ENCODE measurements at places on chromosomes 1 and 21.

- no peaks in the 10 kb centered on the region for H3K27me3 ChIP-seq
- H3K27ac ChIP-seq = no peak overlapping the region
- H3K36me3 ChIP-seq = peaks cover 12% of the 10 kb centered on the region
- no peak overlapping the region for H3K4me3 ChIP-seq
- no peaks in the 10 kb centered on the region for H3K4me1 ChIP-seq
Observed at GRCh38 chr1:12244078-12244477, 14.2 kb downstream of the VPS13D start.

DNA sequence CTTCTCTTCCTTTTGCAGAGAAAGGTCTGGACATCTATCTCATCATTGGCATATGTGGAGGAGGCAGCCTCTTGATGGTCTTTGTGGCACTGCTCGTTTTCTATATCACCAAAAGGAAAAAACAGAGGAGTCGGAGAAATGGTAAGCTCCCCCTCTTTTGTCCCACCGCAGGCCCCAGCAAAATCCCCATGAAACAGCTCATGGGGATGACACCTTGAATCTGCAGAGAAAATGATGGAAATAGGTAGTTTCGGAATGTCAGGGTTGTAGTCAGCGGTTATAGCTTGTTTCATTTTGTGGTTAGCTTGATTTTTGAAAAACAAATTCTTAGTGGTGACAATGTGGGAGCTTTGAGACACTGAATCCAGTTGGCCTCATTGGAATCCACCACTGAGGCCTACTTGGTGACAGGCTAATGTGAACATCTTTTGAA lies 10.3 kb downstream of the CD2 start:
- H3K27ac ChIP-seq = no peak overlapping the region
- H3K4me1 ChIP-seq = peaks cover 5% of the 10 kb centered on the region
- no peak overlapping the region for H3K4me3 ChIP-seq
- H3K36me3 ChIP-seq = no peaks in the 10 kb centered on the region
- no peaks in the 10 kb centered on the region for H3K27me3 ChIP-seq

DNA sequence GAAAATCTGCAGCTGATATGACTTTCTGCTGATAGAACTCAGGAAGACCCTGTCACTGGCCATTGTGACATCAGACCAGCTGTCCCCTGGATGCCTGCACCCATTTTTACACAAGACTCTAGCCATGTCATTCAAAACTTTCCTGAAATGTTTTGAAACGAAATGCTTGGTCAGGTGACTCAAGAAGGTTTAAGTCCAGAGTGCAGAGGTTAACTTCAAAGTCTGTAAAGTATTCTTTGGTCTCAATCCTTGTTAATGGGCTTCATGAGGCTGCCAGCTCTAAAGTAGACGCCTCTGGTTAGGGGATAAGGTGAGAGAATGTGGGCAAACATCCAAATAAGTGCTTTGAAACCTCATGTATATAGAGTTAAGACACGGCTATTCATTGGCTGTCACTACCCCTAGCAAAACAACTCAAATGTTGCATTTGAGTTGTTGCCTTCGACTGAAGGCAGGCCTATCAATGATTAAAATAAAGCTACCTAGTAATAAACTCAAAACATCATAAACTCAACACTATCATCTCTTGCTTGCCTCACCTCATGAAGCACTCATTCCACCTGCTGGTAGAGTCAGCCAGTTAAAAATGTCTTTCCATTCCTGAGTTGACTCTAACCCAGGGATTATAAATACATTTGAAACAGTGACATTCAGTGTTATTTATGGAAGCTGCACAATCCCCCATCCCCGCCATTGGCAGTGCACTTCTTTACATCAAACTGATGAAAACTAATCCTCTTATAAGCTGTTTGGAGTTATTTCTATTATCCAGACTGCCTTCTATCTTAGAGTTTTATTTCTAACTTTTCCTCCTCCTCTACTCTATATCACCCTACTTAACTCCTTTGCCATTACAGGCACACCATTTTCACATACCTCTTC lies 26.0 kb downstream of the RABIF start:
- peaks cover 17% of the 10 kb centered on the region for H3K4me1 ChIP-seq
- H3K4me3 ChIP-seq = no peak overlapping the region
- no peaks in the 10 kb centered on the region for H3K27me3 ChIP-seq
- DNase-seq = no peak
- H3K27ac ChIP-seq = no peak overlapping the region

DNA sequence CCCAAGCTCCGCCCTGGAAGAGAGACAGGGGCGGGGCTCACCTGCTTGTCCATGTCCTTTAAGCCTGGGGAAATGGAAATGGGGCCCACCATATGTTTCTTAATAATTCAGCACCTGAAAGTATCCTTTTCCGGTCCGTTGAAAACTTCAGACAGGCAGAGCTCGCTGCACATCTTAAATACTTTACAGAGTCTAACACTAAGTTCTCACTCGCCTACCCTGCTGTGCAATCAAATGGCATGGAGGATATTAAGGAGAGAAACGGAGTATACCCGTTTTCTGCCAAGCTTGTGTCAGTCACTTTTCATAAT lies 467 bp upstream of the CC2D1B start:
- H3K27me3 ChIP-seq = no peaks in the 10 kb centered on the region
- H3K4me3 ChIP-seq = peak overlapping the region; percentile 46
- peaks cover 5% of the 10 kb centered on the region for H3K36me3 ChIP-seq
- peak overlapping the region; percentile 90 for H3K27ac ChIP-seq
- DNase-seq = no peak
- peaks cover 4% of the 10 kb centered on the region for H3K4me1 ChIP-seq

GRCh38 chr21:45331531-45332147 lies 43.9 kb upstream of the POFUT2 start:
- no peak overlapping the region for H3K4me3 ChIP-seq
- H3K27me3 ChIP-seq = no peaks in the 10 kb centered on the region
- no peak for DNase-seq
- no peaks in the 10 kb centered on the region for H3K36me3 ChIP-seq
- no peak overlapping the region for H3K27ac ChIP-seq
- peaks cover 8% of the 10 kb centered on the region for H3K4me1 ChIP-seq

GRCh38 chr21:40379881-40380810 lies 466.8 kb downstream of the DSCAM start:
- no peaks in the 10 kb centered on the region for H3K36me3 ChIP-seq
- H3K27me3 ChIP-seq = peaks cover 5% of the 10 kb centered on the region
- no peaks in the 10 kb centered on the region for H3K4me1 ChIP-seq
- DNase-seq = no peak
- no peak overlapping the region for H3K27ac ChIP-seq
- no peak overlapping the region for H3K4me3 ChIP-seq

GRCh38 chr1:9892563-9893528 lies 17.2 kb downstream of the CTNNBIP1 start:
- H3K27ac ChIP-seq = no peak overlapping the region
- no peaks in the 10 kb centered on the region for H3K4me1 ChIP-seq
- no peak for DNase-seq
- no peak overlapping the region for H3K4me3 ChIP-seq
- H3K36me3 ChIP-seq = no peaks in the 10 kb centered on the region

DNA sequence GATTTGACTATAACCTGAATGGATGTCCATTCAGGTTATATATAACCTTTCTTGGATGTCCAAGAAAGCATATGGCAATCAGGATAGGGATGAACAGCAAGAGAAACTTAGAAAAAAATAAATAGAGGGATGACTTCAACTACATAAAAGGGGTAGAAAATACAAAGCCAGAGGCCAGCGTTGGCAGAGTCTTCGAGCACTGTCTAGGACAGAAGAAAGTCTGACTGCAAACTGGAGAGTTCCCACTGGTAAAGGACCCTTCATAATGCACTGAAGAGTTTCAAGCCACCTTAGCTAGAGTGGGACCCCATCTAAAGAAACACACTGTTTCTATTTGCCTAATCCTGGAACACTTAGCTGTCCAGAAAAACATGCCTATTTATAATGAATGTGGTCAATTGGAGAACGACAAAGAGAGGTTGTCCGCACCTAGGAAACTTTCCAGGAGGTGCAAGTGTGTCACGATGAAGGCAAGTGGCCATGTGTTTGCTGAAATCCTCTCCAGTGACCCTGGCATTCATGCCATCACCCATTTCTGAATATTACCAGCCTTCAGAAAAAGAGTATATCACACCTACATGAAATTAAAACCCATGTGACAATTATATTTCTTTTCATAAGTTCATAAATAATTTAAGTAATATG lies 215.4 kb downstream of the ZNF648 start:
- H3K36me3 ChIP-seq = no peaks in the 10 kb centered on the region
- H3K27ac ChIP-seq = no peak overlapping the region
- no peak for DNase-seq
- H3K4me3 ChIP-seq = no peak overlapping the region
- H3K4me1 ChIP-seq = no peaks in the 10 kb centered on the region

- DNase-seq = no peak
- H3K27ac ChIP-seq = no peak overlapping the region
- H3K4me3 ChIP-seq = no peak overlapping the region
- no peaks in the 10 kb centered on the region for H3K4me1 ChIP-seq
Observed at GRCh38 chr21:45012662-45013259, 61.6 kb upstream of the ADARB1 start.

DNA sequence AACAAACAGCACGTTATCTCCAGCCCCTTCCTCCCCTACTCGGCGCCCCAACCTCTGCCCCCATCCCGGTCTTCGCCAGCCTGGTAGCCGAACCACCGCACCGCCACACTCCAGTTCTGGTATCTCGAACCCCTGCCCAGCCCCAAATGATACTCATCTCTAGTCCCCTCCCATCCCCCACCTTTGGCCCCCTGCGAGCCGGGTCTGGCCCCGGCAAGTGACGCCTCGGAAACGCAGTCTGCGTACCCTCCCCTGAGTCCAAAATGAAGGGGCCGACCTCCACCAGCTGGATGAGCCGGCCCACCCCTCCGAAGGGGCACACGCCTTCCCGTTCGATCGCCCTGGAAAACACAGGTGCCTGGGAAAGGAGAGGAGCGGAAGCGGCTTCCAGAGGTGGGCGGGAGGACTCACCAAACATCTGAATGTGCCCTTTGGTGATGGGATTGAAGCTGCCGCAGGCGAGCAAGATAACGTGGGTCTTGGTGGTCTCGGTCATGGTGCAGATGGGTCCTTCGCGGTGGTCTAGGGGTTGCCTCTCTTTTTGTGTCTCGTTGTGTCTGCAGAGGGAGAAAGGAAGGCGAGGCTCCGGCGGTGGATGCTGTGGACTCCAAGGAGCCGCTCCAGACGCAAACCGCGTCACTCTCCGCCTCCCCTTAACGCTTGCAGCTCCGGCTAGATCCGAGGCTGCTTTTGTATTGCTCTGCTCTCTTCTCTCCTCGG lies at the start of gene NMNAT2:
TSS of gene NMNAT2 (minus strand) at position 609 of the 720 bp plus-strand sequence. CDS start at position 496, 113 bp downstream.
- no peak within 1 kb of the TSS for H3K27ac ChIP-seq
- no peak within 1 kb of the TSS for H3K4me3 ChIP-seq
- DNase-seq = no peak
- peaks cover 8% of the 10 kb centered on the region for H3K27me3 ChIP-seq
- no peaks in the 10 kb centered on the region for H3K36me3 ChIP-seq
- H3K4me1 ChIP-seq = peaks cover 16% of the 10 kb centered on the region

GRCh38 chr1:14614341-14614740 lies 15.9 kb downstream of the KAZN start:
- no peaks in the 10 kb centered on the region for H3K36me3 ChIP-seq
- no peak for DNase-seq
- no peak overlapping the region for H3K27ac ChIP-seq
- H3K4me1 ChIP-seq = no peaks in the 10 kb centered on the region
- no peaks in the 10 kb centered on the region for H3K27me3 ChIP-seq

DNA sequence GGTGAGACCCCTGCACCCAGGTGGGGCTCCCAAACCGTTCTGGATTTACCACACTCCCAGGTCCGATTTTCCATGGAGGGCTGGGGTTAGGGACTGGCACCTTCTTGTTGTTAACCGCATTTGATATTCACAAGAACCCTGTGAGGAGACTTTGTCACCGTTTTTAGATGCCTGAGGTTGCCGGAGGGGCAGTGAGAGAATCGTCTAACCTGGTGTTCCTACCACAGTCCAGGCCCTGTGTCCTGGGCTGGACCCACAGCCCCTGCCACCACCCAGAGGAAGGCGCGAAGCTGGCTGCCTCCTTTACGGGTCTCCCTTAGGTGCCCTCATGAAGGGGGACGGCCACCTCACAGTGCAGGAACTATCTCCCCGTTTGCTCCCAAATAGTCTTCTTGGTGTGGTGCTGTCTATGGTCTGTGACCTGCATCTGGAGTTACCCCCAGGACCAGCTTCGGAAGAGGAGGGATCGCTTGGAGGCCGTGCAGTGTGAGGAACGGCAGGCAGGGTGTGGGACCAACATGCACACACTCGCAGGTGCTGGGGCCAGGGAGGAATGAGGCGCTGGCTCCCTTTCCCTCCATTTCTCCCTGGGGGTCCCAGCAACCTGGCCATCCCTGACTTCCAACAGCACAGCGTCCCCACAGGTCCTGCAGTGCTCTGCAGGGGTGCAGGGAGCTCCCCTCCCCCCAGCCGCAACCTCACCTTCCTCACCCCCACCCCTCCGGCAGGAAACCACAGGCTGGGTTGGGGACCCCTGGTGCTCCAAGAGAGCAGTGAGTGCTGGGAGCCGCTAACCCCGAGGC lies 7.0 kb downstream of the SIM2 start:
- no peaks in the 10 kb centered on the region for H3K36me3 ChIP-seq
- no peak overlapping the region for H3K4me3 ChIP-seq
- peaks cover 28% of the 10 kb centered on the region for H3K4me1 ChIP-seq
- H3K27ac ChIP-seq = no peak overlapping the region
- peak; percentile 32 for DNase-seq

- H3K27me3 ChIP-seq = no peaks in the 10 kb centered on the region
- DNase-seq = no peak
- H3K4me3 ChIP-seq = no peak overlapping the region
- no peak overlapping the region for H3K27ac ChIP-seq
- no peaks in the 10 kb centered on the region for H3K4me1 ChIP-seq
- H3K36me3 ChIP-seq = no peaks in the 10 kb centered on the region
Observed at GRCh38 chr1:113870778-113871177, 734 bp downstream of the PTPN22 start.

DNA sequence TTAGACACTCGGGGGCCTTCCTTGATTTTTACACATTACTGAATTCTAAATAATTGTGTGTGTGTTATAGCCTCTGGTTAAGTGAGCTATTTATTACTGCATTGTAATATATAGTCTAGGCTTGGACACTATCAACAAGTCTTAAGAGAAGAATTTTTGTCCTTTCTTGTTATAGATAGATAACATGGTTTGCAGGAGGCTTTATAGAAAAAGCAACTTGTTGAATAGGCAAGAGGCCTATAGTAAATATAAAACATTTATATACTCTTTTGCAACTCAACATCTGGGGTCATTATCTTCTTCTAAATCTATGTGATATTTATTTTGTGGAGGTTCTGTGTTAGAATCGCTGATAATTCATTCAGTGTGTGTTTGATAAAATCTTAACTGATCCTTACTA lies 293.8 kb downstream of the NFIA start:
- H3K27ac ChIP-seq = no peak overlapping the region
- no peaks in the 10 kb centered on the region for H3K4me1 ChIP-seq
- peaks cover 2% of the 10 kb centered on the region for H3K36me3 ChIP-seq

DNA sequence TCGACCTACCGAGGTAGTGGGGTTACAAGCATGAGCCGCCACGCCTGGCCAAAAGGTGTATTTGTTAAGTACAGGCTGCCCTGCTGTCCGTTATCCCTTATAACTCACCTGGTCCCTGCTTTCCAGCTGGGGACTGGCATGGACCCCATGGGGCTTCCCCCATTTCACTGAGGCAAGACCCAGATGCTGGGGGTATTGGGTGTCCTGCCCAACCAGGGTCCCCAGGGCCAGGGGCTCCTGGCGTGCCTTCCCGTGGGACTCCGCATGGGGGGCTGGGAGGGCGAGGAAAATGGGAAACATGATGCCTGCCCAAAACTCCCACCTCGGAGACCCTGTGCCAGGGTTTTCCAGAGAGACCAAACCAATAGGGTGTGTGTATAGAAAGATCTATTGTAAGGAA lies 64.4 kb downstream of the FAAP20 start:
- DNase-seq = no peak
- no peaks in the 10 kb centered on the region for H3K27me3 ChIP-seq
- no peak overlapping the region for H3K4me3 ChIP-seq
- peaks cover 3% of the 10 kb centered on the region for H3K36me3 ChIP-seq
- H3K4me1 ChIP-seq = peaks cover 9% of the 10 kb centered on the region

Data from liver (tissue), 10 donors.